ENCODE measurements at places on chromosomes 3 and 15. TPM values are rescaled to one million over a fixed set of nuclear protein-coding genes. Genes with fewer than 3 reads are reported as not detected.

- H3K27ac ChIP-seq, result no peak overlapping the region
- DNase-seq, result no peak
- H3K27me3 ChIP-seq, result peaks cover 24% of the 10 kb centered on the region
- no peaks in the 10 kb centered on the region for H3K36me3 ChIP-seq
- no peak overlapping the region for H3K4me3 ChIP-seq
- H3K4me1 ChIP-seq, result no peaks in the 10 kb centered on the region
Measured at GRCh38 chr15:26867200-26868007, 542 bp downstream of the GABRA5 start.

DNA sequence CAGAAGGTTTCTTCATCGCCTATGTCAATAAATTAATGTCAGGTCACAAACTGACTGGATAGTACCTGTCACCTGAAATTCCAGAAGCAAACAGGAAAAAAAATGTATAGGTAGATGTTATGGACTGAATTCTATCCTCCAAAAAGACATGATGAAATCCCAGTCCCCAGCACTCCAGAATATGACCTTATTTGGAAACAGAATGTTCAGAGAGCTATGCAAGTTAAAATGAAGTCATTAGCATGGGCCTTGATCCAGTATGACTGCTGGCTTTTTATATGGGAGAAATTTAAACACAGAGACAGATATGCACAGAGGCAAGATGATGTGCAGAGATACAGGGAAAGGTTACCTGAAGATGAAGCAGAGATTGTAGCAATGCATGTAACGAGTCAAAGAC lies 953.4 kb downstream of the ZPLD1 start:
- H3K27me3 ChIP-seq, result no peaks in the 10 kb centered on the region
- H3K4me1 ChIP-seq, result no peaks in the 10 kb centered on the region
- no peak overlapping the region for H3K4me3 ChIP-seq
- DNase-seq, result no peak
- no peaks in the 10 kb centered on the region for H3K36me3 ChIP-seq

- H3K4me3 ChIP-seq, result no peak overlapping the region
- peaks cover 39% of the 10 kb centered on the region for H3K4me1 ChIP-seq
- DNase-seq, result no peak
Measured at GRCh38 chr3:4498446-4498845, 5.3 kb downstream of the ITPR1 start.

DNA sequence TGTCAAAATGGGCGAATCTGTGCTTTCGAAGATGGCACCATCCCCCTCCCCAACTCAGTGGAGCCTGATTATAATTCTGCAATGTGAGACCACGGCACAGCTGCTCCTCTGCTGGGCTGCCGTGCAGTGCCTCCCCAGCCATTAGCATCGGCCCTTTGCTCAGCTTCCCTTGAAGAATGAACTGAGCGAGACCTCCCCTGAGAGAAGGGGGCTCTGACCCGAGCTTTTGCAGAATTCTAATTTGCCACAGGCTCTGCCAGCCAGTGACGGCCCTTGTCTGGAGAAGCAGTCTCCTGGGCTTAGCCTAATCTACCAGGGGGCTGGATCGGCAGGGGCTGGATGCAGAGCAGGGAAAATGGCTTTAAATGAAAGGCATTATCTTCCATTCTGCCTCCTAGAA lies 57.2 kb downstream of the GLDN start:
- DNase-seq, result no peak
- H3K4me3 ChIP-seq, result no peak overlapping the region
- H3K36me3 ChIP-seq, result no peaks in the 10 kb centered on the region

DNA sequence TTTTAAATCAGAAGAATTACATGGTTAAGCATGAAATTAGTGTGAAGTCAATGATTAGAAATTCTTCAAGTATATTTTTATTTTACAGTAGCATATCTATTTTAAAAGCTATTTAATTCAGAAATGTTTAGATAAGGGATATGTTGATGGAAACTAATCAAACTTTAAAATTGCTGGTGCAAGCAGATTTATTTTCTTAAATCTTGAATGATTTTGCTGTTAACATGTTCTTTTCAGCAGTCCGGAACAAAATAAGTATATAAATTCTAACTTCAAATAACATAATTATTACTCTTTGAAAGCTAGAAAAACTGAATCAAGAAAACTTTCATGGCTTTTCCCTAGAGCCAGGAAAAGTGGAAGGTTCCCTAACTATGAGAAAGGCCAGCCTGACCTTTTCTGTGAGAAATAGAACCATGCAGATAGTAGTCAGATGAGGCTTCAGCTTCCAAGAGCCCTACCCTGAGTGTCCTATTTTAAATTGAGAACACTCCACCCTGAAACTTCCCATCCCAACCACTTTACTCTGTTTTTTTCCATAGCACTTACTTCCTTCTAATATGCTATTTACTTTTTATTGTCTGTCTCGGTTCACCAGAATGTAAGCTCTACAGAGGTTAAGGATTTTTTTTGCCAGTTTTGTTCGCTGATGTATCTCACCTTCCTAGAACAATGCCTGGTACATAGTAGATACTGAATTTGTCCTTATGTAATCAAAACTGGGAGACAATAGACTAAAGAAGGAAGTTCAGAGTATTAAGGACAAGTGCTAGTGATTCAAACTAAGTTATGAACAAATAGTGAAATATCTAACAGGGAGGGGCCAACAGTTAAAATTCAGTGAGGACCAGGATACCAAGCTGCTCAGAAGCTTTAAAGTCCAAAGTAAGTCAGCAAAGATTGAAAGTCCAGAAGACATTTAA lies 66.8 kb downstream of the CD200R1L start:
- H3K4me3 ChIP-seq, result no peak overlapping the region
- H3K27ac ChIP-seq, result no peak overlapping the region
- H3K27me3 ChIP-seq, result no peaks in the 10 kb centered on the region

- H3K36me3 ChIP-seq, result no peaks in the 10 kb centered on the region
- DNase-seq, result no peak
- peaks cover 9% of the 10 kb centered on the region for H3K27me3 ChIP-seq
- H3K4me1 ChIP-seq, result no peaks in the 10 kb centered on the region
- H3K27ac ChIP-seq, result no peak overlapping the region
Measured at GRCh38 chr3:12877040-12877439, 35.7 kb upstream of the RPL32 start.

- no peaks in the 10 kb centered on the region for H3K36me3 ChIP-seq
- no peak for DNase-seq
- no peaks in the 10 kb centered on the region for H3K27me3 ChIP-seq
- no peak overlapping the region for H3K4me3 ChIP-seq
Measured at GRCh38 chr3:157263027-157263426, 103.1 kb upstream of the CCNL1 start.

GRCh38 chr3:112448939-112449338 lies 50.3 kb downstream of the BTLA start:
- DNase-seq, result no peak
- H3K27me3 ChIP-seq, result no peaks in the 10 kb centered on the region

- no peak for DNase-seq
- peaks cover 19% of the 10 kb centered on the region for H3K4me1 ChIP-seq
- no peaks in the 10 kb centered on the region for H3K36me3 ChIP-seq
- H3K4me3 ChIP-seq, result no peak overlapping the region
- H3K27ac ChIP-seq, result no peak overlapping the region
Measured at GRCh38 chr3:143538577-143538981, 309.7 kb downstream of the SLC9A9 start.

- H3K4me1 ChIP-seq, result peaks cover 4% of the 10 kb centered on the region
- H3K27me3 ChIP-seq, result no peaks in the 10 kb centered on the region
- DNase-seq, result no peak
- no peak overlapping the region for H3K4me3 ChIP-seq
- no peak overlapping the region for H3K27ac ChIP-seq
- no peaks in the 10 kb centered on the region for H3K36me3 ChIP-seq
Measured at GRCh38 chr3:178198329-178198728, 337.9 kb upstream of the KCNMB2 start.

The NME9 gene
- total RNA-seq, result not detected

The GXYLT2 gene
- 0.11 TPM for total RNA-seq

The CCDC39 gene
- total RNA-seq, result not detected

The GRAMD1C gene
- 0.61 TPM for total RNA-seq

The ECE2 gene
- not detected for total RNA-seq
